Epithelial cell of proximal tubule (primary cell): ENCODE measurements at places on chromosomes 12 and 14.

DNA sequence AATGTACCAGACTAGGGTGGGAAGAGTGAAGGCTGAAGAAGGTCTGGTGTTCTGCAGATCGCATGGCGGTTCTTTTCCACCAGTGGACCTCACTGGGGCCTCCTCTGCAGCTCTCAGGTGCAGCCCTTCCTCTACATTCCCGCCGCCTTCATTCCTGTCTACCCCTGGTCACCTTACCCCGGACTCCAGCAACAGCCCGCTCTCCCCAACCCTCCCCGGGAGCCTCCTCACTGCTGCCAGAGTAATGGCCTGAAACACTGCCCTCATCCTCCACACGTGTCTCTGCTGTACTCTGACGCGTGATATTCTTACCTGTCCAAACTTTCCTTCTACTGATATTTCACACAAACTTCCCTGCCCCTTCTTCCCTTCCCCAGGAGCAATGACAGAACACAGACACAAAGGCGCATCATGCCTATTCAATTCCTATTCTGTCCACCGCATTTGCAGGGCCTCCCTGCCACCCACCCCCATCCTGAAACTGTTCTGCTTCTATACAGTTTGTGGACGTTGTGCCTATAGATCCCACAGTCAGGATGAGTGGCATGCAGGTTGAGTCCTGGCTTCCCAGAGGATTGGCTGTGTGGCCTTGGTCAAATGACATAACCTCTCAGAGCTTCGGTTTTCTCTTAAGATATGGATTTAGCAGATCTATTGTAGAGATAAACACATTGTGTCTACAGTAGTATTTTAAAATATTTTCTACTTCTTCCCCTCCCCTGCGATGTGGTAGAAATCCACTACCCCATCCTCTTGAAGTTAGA is 1.7 kb upstream of the NUAK1 start:
- no peak for DNase-seq

DNA sequence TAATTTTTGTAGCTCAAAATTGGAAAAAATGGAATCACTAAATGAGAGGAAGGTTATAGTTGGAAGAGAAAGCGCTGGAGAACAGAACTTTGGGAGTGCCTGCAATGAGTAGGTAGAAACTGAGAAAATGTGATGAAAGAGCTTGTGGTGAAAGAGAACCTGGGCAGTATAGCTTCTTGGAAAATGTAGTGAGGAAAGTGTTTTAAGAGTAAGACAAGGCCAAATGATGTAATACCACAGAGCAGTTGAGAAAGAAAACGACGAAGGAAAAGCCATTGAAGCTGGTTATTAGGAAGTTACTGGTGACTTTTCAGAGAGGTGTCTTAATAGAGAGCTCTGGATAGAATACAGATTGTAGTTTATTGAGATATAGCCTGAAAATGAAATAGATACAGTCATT is 255.3 kb downstream of the AEBP2 start:
- no peak for DNase-seq

DNA sequence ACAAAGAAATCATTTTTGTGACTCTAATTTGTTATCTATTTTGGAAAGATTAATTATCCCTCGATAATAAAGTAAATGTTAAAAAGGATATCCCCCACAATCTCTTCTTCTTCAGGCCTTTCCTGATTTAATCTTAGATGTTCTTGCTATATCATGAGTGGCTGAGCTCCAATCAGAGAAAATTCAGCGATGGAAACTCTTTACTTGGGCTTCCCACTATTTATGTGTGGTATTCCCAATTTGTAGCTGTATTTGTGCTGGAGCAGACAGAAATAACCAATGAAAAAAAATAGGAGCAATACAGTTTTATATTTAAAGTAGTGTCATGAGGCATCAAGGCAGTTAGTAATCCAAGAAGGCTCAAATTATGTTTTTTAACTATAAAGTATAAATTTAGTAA is 539.1 kb downstream of the PRKD1 start:
- DNase-seq = no peak

DNA sequence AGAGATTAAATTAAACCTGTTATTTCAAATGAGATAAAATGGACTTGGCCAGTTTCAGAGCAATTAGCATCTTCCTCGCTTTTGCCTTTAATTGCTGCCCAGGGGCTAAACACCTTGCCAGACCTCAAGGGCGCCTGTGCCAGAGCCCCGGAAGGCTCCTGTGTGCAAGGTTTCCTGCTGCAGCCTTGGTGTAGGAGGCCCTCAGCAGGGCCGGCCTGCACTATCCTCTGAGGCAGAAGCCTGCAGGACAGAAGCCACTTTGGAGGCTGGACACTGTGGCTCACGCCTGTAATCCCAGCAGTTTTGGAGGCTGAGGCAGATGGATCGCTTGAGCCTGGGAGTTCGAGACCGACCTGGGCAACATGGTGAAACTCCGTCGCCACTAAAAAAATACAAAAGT is 150.4 kb downstream of the CALM1 start:
- no peak for DNase-seq

- DNase-seq = no peak
These were observed 12.8 kb downstream of the SERPINA1 start for GRCh38 chr14:94375552-94376107.

- DNase-seq = no peak
These were observed 2.0 kb upstream of the MDM1 start for GRCh38 chr12:68334132-68334531.

GRCh38 chr12:58204071-58204470 is 262.7 kb downstream of the ATP23 start:
- no peak for DNase-seq

- no peak for DNase-seq
These were observed 6.2 kb downstream of the RERG start for GRCh38 chr12:15214851-15215601.

DNA sequence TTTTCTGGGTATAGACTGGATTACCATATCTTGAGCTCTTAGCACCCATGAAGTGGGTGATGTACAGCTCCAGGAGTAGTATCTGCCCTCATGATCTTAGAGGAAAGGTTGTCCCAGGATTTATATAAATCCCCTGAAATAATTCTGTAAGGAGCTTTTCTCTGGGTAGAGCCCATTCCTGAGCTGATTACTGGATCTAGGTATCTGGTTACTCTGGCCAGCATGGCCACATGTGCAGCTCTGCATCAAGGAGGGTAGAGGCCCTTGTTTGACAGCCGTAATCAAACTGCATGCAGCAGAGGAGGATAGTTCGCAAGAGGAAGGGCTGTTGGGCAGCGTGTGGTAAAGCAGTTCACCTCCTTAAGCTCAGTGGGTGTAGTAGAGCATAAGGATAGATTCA is 8.5 kb downstream of the COX14 start:
- no peak for DNase-seq

DNA sequence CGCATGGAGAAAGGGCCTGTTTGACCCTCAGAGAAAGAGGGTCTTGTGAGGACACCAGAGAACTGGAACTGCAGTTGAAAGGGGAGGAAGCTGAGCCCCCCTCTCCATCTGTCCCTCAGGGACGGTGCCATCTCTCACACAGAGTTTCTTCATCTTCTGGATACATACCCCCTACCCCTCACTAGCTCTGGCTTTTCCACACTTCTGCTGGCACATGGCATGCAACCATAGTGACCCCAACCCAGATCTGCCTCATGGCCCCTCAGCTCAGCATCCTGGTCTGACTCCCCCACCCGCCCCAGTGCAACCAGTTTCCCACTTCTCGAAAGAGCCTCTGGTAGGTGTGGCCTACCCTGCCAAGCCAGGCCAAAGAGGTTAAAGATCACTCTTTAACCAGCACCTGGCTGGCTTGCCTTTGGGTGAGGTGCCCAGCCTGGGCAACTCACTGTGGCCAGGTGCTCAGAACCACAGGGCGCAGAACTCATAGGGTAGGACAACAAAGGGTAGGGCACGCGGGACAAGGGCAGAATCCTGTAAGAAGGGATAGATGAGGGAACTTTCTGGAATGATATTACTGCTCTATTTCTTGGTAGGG is 25.8 kb downstream of the GALNT16 start:
- DNase-seq = no peak

GRCh38 chr12:118035190-118036041 is 18.9 kb downstream of the RFC5 start:
- no peak for DNase-seq

DNA sequence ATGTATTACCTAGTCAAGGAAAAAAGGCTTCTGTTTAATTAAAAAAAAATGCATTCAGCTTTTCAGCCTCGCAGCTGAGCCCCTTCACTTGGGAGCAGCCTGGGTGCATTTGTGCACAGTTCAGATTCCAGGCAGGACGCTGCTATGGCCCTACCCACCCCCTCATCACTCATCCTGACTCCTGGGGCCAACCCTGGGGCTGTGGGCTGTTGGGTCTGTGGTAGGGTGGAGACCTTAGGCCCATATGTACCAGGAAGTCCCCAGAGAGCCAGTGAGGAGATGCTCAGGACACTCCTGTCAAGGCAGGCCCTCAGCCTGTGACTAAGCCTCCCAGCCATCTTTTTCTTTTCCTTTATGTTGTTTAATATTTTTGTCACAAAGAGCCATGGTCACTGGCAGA is 9.3 kb upstream of the CDCA4 start:
- DNase-seq = no peak

GRCh38 chr14:65075628-65076325 is 26.5 kb downstream of the MAX start:
- no peak for DNase-seq

DNA sequence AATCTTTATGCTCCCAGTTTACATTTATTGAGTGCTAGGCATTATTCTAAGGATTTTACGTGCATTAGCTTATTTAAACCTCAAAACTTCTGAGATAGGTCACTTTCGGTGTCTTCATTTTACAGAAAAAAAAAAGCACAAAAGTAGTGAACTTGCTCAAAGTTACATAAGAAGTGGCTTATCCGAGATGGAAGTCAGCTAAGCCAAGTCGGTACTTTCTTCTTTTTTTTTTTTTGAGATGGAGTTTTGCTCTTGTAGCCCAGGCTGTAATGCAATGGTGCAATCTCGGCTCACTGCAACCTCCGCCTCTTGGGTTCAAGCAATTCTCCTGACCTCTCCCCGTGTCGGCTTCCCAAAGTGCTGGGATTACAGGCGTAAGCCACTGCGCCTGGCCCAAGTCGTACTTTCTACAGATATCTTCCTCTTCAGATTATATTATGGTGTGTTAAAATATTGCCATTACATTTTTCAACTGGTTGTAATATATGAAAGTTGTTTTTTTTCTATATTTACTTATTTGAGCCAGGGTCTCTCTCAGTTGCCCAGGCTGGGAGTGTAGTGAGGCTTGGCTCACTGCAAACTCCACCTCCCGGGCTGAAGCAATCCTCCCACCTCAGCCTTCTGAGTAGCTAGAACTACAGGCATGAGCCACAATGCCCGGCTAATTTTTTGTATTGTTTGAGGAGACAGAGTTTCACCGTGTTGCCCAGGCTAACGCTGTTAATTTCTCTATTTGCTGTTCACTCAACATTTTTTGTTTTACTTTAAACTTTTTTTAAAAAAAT is 8.9 kb downstream of the DPPA3 start:
- DNase-seq = no peak

- no peak for DNase-seq
These were observed 41.6 kb downstream of the LRRC74A start for GRCh38 chr14:76867516-76868453.

DNA sequence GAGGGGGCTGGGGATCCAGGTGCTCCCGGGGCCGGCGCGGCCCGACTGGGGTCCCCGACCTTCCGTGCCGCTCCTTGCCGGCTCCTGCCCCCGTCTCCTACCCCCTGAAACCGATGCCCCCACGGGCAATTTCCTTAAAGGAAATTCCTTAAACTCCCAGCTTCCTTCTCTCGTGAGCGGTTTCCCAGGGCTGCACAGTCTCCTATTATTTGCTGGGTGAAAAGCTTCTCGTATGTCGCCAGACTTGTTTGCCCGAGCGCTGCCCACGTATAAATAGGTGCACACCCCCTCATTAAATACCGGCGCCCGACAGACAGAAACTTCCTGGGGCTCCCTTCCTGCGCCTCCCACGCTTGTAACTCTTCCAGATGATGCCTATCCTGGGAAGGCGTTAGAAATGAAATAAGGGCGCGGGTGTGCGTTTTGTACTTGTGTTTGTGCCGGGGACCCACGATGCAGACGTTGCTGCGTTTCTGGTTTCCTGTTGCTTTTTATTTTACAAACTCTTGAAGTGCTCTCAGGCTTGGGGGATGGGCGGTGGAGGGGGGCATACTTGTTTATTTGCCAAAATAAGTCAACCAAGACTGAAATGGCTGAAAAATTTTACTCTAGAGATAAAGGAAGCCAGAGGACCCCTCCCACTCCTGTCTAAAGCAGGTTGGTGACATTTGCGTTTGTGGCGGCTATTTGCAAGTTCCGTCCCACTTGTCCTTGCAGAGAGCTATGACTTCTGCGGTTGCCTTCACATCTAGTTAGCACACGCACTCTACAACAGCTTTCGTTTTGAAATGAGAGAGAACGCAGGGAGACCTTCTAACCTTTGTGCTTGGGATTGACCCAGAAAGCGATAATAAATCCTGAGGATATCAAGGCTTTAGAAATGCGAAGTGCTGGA is 1.0 kb downstream of the HIP1R start:
- no peak for DNase-seq

DNA sequence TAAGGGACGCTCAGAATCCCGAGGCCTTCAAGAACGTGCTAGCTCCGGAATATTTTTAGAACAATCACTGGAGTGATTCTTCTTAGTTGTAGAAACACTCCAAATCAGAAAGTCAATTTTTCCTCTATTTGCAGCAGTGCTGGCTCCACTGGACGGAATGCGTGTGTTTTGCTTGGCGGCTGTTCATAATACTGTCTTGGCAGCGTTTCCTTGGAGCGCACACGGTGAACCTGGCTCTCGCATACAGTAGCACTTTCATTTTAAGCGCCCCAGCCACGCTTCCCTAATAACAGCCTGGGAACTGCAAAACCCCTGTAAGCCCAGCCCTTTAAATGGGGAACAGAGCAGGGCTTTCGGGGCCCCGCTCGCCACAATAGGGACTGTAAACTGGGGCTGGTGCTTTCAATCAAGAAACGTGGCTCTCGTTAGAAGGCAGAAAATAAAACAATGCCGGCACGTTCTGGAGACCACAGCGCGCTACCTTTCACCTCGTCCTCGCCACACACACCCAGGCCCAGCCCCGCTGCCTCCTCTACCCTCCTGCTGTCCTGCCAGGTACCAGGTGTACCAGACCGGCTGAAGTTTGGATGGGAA is 79.9 kb downstream of the BCL11B start:
- DNase-seq = peak; percentile 10

GRCh38 chr12:71641390-71641789 is 22.3 kb downstream of the ZFC3H1 start:
- no peak for DNase-seq

GRCh38 chr12:818733-819132 is 66.4 kb downstream of the WNK1 start:
- DNase-seq = no peak

- DNase-seq = no peak
These were observed 74.1 kb downstream of the PLXNC1 start for GRCh38 chr12:94222351-94223084.

DNA sequence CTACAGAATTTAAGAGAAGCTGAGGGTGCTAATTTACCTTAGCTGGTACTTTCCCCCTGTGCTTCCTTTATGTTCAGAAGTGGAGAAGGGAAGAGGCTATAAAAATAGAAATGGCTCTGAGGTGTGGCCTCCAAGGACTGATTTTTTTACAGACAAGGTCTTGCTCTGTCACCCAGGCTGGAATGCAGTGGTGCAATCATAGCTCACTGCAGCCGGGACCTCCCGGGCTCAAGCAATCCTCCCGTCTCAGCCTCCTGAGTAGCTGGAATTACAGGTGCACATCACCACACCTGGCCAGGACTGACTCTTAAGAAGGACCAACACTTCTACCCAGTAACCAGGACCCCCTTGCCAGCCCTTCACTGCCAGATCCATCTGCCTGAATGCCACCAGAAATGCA is 23.9 kb upstream of the NAP1L1 start:
- DNase-seq = no peak

GRCh38 chr12:110165540-110166159 is 41.5 kb downstream of the IFT81 start:
- no peak for DNase-seq
